ENCODE measurements at places on chromosomes 1 and 21. TPM values are rescaled to one million over a fixed set of nuclear protein-coding genes. Genes with fewer than 3 reads are reported as not detected.

MRTO4 gene
- 33.0 TPM for total RNA-seq

DNA sequence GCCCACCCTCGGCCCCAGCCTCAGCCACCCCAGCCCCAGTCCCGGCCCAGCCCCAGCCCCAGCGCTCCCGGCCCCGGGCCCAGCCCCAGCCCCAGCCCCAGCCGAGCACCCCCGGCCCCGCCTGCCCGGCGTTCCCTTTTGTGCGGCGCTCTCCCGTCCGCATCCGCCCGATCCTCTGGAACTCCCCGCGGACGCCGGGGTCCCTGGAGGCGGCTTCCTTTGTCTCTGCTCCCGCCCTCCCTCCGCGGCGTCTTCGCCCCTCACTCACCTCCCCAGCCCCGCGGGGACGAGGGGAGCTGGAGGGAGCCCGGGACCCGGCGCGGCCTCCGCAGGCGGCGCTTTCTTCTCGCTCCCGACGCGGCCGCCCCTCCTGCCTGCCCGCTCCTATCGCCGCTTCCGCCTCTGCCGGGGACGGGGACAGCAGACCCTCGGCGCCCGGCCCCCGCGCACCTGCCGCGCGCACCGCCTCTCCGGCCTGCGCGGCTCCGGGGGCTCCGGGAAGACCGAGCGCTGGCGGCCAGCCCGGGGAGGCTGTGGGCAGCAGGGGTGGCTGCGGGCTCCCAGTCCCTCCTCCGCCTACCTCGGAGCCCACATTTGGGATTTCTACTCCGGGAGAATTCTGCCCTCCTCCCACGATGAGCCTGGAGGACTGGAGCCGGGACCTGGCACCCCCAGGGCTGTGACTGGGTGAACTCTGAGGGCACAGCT lies 14.0 kb downstream of the AGRN start:
- no peak for DNase-seq

DNA sequence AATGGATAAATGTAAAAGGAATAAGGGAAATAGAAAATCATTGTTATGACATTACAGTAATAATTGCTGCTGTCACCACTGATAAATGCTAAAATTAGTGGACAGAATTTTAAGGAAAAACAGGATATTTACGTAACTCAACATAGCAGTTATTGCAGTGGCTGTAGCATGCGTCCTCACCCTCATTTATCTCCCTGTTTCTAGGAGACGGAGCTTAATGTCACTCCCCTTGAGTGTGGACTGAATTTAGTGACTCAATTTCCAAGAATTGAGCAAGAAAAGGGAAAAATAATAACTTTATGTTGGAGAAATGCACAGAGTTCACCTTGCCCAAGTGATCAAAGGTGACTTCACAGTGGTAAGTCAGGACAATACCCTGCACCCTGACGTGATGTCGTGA lies 33.3 kb upstream of the COL18A1 start:
- no peak for DNase-seq

DNA sequence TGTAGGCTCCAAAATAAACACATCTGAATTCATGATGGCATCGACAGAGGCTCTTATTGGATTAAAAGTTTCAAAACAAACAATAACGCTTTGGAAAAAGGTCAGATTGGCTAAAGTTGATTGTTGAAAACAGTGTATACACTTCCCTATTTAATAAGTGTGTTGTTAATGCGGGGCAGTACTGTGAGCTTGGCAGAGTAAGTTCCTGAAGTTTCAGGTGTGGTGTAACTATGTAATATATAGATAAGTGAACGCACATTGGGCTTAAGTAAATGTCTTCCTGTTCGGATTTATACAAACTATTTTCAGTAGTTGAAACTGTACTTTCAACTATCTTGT lies 810 bp downstream of the ZBTB37 start:
- DNase-seq, result no peak

DCAF6 gene
- 78.2 TPM for total RNA-seq

CD2 gene
- total RNA-seq, result 1.5 TPM

DNA sequence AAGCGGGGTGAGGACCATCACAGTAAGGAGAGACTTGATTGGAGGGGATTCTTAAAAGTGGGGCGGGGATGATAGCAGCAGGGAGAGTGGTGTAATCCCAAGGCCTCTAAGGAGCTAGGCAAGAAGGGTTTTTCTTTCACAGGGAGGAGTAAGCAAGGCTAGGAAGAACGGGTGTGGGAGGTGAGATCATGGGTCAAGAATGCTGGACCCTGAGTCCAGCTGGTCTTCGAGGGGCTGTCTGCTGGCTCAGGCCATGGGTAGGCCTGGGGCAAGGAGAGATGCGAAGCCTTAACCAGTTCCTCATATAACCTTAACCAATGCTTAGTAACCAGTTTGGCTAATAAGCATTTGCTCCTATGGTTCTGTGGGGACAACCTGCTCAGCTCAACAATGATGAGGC lies 599.1 kb downstream of the NPHP4 start:
- no peak for DNase-seq

LCE3E gene
- total RNA-seq, result not detected

DNA sequence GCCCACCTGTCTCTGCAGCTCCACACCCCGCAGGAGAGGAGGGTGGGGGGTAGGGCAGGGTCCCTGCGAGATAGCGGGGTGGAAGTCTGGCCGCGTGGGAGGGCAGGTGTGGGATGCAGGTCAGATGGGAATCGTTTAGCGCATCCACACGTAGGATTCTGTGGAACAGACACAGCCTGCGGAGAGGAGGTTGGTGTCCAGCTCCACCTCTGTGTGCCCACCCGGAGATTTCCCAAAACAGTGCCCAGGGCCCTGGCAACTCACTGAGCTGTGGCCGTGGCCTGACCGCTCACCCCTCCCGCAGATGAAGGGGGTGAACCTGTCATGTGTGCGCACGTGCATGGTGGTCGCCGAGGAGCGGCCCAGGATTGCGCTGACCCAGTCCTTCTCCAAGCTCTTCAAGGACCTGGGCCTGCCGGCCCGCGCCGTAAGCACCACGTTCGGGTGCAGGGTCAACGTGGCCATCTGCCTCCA lies 46.9 kb downstream of the S100B start:
- no peak for DNase-seq

GRCh38 chr21:45974073-45975019 lies 7.2 kb upstream of the COL6A1 start:
- no peak for DNase-seq

DNA sequence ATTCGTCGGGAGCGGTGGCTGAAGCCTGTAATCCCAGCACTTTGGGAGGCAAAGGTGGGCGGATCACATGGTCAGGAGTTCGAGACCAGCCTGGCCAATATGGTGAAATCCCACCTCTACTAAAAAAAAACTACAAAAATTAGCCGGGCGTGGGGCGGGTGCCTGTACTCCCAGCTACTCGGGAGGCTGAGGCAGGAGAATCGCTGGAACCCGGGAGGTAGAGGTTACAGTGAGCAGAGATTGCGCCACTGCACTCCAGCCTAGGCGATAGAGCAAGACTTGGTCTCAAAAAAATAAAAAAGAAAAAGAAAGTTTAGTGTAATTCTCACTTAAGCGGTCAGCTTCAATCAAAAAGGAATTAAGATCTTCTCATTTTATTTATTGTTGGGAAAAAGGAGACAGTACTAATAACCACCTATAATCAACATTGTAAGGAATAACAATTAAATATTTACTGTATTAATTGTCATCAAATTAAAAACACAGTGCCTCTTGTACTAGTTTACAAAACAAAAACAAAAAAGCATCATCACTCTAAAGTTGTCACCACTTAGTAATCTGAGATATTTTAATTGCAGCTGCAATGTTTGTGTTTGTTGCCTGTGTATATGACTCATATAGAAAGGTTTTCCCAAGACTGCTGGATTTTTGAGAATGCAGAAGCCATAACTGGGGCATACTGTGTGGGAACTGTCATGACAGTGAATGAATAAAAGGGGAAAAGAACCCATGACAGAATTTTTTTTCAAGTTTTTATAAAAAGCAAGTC lies 3.7 kb downstream of the FBXO42 start:
- DNase-seq, result no peak

All from tibial nerve (tissue), 4 donors.